ENCODE measurements at places on chromosomes 12 and 14.

DNA sequence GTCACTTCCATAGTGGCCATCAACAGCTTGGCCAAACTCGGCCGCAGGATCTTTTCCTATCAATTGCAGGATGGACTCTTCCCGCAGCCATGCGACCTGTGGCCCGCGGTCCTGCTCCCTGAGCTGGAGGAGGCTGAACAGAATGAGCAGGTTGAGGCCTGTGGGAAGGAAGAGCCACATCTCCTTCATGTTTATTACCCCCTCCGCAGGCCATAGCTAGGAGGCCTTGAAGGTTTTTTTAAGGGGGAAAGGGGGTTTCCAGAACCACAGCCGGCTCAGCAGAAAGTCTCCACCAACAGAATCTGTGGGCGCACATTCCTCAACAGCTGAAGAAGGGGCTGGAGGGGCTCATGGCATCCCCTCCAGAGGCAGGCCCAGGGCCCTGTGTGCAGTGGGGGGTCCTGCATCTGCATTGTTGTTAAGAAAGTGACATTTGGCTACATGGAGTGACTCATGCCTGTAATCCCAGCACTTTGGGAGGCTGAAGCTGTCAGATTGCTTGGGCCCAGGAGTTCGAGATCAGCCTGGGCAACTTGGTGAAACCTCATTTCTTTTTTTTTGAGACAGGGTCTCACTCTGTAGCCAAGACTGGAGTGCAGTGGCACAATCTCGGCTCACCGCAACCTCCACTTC, 25.2 kb upstream of the PPP1R13B start:
- no peak for DNase-seq

DNA sequence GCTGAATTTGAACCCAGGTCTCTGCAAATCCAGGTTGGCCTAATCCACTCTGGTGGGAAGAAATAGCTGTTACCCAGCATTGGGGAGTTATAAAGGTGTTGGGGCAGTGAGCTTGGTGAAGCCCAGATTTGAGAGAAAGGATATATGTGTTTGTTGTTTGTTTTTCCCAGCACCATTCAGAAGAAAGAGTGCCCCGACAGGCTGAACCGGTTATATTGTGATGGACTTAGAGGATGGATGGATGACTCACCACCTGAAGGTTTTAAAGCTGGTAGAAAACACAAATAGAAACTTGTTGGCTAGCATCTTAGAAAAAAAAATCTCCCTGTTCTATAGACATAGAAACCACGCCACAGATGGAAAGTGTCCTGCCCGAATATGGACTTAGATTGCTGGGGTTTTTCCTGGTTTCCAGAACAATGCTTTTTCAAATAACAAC, 404.6 kb downstream of the MED13L start:
- DNase-seq = no peak

DNA sequence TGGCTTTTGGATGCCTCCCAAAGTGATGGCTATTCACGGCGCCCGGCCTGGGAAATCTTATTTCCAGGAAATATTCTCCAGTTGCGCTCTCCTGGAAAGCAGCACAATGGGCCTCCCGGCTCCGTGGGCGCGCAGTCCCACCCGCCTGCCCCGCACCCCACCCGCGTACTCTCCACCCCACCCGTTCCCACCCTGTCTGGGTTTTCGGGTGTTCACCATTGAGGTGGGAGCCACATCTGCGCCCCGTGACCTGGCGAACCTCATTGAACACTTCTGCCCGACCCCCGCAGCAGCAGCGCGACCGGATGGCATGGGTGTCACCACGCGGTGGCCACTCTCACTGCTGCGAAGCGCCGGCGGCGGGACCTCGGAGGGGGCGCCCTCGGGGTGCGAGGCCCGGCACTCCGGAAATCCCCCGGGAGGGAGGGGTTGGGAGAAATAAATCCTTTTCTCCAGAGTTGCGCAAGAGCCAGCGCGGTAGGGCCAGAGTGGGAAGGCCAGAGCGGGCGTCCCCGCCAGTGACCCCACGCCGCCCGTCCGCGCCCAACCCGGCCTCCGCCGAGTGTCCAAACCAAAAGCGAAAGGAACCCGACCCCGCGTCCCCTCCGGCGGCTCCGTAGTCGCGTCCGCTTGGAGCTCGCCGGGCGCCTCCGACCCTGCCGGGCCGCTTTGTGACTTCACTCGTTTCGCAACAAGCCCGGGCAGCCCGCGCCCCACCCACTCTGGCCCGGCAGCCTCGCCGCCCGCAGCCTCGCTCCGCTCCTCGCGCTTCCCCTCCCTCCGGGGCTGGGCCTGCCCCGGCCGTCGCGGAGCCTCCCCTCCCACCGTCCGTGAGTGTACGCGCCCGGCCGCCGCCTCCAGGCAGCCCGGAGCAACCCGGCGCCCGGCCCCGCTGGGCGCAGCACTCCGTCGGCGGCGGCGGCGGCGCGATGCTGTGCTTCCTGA, at the start of gene DRAM1:
Gene DRAM1 (plus strand): TSS at position 720 of the 945 bp plus-strand sequence. CDS start 210 bp downstream, at position 930.
- peak; percentile 90 for DNase-seq

GRCh38 chr12:102372087-102372486, 108.3 kb downstream of the IGF1 start:
- no peak for DNase-seq

GRCh38 chr14:85523624-85524023, 6.3 kb upstream of the FLRT2 start:
- no peak for DNase-seq

DNA sequence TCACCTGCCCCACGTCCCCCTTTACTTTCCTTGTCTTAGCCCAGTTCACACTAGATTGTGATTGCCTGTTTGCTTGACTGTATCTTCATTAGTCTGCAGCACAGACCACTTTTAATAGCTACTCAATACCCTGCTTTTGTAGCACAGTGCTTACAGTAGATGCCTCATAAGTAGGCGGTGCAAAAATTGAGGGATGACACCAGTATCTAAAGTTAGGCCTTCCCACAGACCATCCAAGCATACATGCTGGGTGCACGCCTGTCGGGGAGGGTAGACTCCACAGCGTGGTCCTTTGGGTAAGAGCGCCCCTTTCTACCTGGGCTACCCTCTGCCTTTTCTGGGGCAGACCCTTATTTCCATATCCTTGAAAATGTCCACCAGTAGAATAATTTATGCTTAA, 140.8 kb downstream of the GCH1 start:
- DNase-seq = no peak

DNA sequence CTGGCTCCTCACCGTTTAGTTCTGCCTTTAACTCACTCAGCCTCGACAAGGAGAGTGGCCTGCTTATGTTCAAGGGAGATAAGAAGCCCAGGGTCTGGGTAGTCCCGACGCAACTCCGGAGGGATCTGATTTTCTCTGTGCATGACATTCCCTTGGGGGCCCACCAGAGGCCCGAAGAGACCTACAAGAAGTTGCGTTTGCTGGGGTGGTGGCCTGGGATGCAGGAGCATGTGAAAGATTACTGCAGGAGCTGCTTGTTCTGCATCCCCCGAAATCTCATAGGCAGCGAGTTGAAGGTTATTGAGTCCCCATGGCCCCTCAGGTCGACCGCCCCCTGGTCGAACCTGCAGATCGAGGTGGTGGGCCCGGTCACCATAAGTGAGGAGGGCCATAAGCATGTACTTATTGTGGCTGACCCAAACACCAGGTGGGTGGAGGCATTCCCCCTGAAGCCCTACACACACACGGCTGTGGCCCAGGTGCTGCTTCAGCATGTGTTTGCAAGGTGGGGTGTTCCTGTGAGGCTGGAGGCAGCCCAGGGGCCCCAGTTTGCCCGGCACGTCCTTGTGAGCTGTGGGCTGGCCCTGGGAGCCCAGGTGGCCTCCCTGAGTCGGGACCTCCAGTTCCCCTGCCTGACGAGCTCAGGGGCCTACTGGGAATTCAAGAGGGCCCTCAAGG, 13.1 kb downstream of the CBLN3 start:
- DNase-seq = no peak

GRCh38 chr14:99842141-99842540, 48.9 kb downstream of the EML1 start:
- DNase-seq = no peak

DNA sequence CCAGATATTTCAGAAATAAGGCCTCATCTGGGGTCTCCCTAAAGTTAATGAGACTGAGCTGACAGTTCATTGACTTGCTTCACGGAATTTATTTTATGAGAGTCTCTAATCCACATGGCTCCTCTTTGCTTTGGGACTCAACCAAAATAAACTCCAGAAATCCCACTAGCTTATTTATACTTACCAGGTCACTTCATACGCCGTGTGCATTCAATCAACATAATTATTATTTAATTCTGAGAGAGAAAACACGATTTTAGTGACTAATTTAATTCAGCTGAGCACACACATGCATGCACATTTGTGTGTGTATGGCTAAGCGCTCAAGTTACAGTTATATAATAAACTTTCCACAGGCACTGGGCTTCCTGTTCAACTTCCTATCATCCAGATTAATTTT, 333.4 kb upstream of the CCDC196 start:
- no peak for DNase-seq

DNA sequence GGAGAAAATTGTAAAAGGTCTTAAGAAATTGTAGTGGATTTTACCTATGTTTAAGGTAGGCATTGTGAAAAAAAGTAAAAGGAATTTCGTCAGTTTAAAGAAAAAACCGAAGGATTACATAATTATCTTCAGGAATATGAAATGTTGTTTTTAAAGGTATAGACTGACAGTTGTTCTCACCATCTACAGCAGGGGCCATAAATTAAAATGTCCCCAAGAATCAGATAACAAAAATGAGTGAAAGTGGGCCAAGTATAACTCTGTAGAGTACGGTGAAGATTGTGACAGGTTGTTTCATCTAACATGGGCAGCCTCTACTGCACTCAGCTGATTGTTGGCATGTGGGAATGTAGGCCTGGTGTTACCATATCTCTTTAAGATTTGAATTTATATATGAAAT, 38.3 kb downstream of the YLPM1 start:
- DNase-seq = no peak

GRCh38 chr14:21258889-21259787, 10.1 kb downstream of the HNRNPC start:
- no peak for DNase-seq

DNA sequence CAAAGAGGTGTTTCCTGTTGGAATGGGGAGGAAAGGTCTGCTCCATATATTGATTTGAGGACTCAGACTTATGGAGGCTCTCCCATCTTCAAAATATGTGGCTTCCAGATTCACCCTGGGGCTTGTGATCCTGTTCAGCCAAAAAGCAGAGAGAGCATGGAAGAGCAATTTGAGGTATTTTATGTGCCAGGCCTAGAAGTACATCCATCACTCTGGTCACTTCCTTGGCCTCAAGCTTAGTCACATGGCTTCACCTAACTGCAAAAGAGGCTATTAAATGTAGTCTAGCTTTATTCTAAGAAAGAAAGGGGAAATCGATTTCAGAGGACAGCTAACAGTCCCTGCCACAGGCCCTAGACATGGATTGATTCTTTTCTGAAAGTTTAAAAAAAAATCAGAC, 86.2 kb downstream of the C12orf50 start:
- no peak for DNase-seq

DNA sequence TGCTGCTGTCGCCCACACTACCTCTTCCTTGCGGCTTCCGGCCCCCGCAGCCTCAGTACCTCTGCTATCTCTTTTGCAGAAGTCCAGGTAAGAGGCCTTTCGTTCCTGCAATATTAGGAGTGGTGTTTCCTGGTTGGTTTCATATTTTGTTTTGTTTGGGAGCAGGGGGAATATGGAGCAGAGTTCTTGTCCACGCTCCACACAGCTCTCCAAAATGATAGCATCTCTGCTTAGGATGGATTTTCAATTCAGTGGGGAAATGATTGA, 768 bp downstream of the OXA1L start:
- DNase-seq = no peak

DNA sequence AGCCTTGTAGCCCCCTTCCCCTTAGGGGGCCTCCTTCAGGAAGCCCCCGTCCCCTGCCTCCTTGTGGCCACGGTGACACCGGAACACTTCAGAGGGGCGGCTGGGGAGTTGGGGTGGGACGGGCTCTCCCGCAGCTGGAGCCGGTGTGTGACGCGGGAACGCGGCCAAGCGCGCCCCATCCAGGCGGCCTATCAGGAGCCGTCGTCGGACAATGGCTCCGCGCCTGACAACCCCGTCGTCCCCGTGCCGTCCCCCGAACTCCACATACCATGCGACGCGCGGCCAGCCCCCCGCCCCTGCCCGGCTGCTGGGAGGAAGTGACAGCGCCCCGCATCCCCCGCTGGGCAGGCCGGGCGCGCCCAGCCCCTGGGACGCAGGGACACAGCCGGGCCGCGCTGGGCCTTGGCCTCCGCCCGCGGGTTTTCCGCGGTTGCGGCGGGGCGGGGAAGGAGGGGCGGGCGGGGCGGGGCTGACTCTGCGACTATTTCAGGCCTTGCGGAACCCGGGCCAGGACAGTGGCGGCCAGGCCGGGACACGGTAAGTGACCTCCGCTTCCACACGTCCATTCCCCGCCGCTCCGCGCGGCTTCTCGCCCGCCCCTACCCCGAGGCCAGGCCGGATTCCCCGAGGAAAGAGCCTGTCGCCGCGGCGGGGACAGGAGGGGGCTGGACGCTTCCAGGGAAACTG, at the start of gene TNFAIP2:
Gene TNFAIP2 (plus strand): TSS at position 515 of the 687 bp plus-strand sequence. CDS start 2,997 bp downstream, outside the sequence.
- peak; percentile 70 for DNase-seq

- DNase-seq = no peak
Observed at GRCh38 chr12:3973269-3973884, 100.2 kb upstream of the PARP11 start.

DNA sequence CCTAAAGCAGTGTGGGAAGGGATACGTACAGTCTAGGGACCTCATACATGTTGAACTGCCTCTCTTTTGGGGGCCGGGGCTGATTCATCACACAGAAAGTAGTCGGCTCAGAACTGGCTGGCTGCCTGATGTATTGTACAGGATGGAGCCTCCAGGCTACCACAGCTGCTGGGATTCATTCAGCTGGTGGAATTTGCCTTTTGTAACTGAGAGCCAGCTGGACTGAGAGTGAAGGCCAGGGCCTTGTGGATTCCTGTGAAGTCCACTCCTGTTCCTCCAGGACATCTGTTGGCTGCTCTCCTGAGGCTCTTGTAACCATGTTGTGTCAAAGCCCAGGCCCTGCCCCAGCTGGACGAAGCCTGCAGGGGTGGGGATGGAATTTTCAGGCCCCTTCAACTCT, 116.3 kb upstream of the PRICKLE1 start:
- peak; percentile 86 for DNase-seq

GRCh38 chr12:78881685-78882084, 17.1 kb downstream of the SYT1 start:
- no peak for DNase-seq

GRCh38 chr14:105577314-105577861, 51.0 kb downstream of the TMEM121 start:
- no peak for DNase-seq

- no peak for DNase-seq
Observed at GRCh38 chr14:100660882-100661635, 65.6 kb upstream of the DLK1 start.

DNA sequence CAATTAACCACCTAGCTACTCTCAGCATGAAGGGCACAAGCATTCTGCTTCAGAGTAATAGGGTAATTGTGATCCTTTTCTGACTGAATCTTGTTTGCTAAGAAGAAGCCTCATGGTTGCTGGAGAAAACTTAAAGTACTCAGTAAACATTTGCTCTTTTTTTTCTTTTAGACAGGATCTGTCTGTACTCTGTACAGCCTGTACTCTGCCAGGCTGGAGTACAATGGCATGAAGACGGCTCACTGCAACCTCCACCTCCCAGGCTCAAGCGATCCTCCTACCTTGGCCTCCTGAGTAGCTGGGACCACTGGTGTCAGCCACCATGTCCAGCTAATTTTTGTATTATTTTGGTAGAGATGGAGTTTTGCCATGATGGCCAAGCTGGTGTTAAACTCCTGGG, 12.4 kb downstream of the PPP1R13B start:
- no peak for DNase-seq

GRCh38 chr12:121911824-121912585, 6.4 kb upstream of the CFAP251 start:
- no peak for DNase-seq
